NAMALWA (cell line): ENCODE measurements at places on chromosomes 11 and 22.

DNA sequence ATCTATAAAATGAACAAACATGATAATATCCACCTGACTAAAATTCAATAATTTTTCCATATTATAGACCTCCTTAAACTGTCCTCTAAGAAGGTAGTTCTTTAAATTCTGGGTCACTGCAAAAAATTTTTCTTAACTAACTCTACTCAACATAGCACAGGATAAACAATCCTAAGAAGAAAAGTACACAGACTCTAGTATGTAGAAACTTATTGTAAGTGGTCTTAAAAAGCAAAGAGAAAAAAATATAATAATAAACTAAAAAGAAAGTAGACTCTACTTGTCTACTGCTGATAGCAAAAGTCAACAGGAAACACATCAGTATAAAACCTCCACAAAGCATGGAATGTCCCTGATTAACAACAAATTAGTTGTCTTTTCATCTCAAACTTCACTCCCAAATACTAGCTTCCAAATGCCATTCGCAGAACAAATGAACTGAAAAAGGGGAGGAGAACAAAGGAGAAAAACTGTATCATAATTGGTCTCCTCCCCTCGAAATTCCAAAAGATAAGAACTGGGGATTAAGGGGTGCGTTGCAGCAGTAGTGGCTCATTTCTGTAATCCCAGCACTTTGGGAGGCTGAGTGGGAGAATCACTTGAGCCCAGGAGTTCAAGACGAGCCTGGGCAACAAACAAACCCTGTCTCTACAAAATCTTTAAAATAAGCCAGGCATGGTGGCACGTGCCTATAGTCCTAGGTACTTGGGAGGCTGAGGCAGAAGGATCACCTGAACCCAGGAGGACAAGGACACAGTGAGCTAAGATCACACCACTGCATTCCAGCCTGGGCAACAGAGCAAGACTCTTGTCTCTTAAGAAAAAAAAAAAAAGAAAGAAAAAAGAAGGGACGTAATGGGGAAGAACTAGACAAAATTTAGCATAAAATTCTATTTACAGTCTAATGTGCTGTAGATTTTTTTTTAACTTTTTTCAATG, 6.5 kb downstream of the FCHSD2 start:
- DNase-seq, result no peak

DNA sequence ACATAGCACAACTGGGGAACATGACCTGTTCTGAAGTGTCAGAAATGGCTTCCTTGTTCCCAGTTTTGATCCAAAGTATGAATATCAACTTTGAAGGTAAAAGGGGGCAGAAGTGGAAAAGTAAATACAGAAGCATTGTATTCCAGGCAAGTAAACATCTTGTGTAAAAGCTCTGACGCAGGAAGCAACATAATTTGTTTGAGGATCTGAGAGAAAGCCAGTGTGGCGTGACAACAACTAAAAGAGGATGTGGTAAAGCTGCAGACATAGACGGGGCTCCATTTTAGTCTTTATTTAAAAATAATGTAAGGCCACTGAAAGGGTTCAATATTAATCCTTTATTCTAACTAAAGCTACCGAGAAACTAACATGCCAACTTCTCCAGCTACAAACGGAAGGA, 310.2 kb downstream of the DLG2 start:
- peak; percentile 86 for DNase-seq

DNA sequence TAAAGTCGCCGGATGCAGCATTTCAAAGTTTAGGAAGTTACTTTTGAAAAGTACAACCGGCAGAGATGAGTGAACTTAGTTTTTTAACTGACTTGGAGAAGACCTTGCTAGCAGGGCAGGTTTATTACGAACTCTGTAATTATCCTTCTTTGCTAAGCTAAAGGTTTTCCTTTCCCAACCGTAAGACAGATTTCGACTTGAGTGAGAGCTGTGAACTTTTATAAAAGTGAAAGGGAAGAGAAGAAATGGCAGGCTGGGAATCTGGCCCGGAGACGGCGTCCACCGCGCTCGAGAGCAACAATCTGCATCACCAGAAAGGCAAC, 659 bp upstream of the TEAD1 start:
- no peak for DNase-seq

DNA sequence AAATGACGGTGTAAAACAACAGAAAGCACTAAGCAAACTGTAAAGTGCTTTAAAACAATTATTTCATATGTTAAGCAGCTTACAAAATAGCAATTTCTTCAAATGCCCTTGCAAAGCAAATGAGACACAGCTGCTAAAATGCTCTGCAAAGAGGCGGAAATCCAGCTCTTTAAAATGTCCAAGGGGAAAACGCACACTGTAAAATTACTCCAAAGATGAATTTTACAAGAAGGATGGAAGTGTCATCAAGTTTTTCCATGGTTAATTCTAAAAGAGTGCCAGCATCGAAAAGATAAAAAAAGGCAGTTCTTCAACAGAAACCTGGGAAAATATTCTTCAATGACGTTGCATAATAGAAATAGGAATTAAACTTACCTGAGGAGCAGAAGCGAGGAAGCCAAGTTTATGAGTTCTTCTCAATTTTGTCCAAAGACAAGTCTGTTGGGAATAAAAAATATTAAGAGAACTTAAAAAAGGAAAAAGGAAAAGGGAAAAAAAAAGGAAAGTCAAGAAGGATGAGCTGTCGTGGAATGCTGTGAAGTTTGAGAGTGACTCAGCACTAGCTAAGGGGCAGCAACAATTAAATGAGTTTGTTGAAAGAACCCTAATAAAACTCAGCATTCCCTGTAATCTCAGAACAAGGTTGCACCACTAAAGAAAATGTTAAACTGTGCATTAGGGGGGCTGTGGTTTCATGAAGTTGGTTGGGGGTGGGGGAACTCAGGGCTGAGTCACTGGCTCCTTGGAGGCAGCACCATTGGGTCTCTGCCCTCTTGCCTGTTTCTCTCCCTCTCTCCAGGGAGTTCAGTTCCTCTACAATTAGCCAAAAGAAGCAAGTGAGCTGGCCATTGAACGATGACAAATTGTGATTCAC, 64.2 kb upstream of the BLID start:
- no peak for DNase-seq

- no peak for DNase-seq
These were observed 43.5 kb downstream of the MYH9 start for GRCh38 chr22:36344106-36344827.

DNA sequence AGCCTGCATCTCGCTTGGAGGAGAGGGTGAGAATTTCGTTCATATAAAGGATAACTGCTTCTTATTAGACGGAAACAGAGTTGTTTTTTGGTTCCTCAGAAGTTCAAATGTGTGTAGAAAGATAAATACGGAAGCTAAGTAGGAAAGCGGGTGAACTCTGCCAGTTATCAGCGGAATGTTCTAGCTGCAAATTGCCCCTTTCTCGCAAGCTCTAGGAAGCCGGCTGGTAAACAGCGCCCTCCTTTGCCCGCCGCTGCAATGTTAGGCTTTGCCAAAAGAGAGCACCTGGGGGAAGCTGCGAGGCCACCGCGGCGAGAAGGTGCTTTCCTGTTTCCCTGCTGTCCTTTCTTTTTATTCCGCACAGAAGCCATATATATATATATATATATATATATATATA, 67.0 kb downstream of the IGLL5 start:
- peak; percentile 93 for DNase-seq

DNA sequence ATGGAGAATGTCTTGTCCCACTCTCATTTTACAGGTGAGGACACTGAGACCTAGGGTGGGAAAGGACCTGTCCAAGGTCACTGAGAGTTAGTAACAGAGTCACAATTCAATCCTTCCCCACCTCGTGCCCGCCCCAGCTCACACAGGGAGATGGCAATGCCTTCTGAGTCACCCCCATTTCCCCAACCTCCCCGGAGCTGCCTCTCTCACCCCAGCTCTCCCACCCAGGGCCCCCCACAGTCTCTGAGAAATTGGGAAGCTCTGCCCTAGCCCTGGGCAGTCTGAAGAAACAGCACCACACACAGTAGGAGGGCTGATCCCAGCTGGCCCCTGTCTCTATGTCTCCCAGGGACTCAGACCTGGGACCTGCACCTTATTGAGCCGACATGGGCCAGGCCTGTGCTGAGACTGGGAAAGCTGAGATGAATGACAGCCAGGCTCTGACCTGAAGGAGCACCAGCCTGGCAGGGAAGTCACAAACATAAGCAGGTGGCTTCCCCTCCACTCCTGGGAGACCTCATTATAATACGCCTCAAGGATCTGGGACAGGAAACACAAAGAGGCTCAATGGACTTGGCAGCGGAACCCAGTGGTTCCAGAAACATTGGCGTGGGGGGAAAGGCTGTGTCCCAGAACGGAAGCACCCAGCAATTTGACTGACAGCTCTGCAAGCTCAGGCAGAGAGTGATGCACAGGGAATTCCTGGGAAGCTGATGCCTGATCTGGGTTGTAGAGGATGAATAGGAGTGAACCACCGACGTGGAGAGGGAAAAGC, 51.0 kb downstream of the CD6 start:
- DNase-seq, result no peak

- no peak for DNase-seq
These were observed 133.9 kb downstream of the WNT7B start for GRCh38 chr22:45843031-45843430.

GRCh38 chr11:114200351-114201133, 95.7 kb upstream of the NNMT start:
- DNase-seq, result no peak

DNA sequence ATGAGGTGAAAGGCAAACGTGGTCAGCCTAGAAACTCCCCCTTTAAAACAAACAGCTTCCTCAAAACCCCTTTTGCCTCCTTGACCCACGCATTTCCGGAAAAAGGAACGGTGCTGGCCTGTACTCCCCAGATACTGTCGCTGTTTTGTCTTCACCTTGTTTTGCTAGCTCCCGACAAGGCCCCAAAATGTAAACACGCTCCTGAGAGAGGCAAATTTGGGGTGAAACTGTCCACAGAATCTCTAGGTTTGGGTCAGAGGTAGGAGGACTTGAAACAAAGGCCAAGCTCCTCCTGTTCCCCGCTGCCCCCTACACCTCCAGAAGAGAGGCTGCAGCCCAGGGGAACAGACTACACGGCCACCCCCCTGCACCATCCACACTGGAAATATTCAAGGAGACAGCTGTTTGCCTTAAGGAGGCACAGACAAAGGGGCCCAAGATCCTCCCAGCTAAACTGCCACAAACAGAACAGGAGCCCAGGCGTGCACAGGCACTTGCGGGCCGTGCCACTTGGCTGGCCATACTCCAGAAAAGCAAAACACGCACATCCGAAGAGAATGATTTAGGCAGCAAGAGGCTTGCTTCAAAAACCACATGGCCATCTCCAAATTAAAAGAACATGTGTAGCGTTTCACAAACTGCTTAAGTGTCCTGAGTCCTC, 160.5 kb upstream of the GRK3 start:
- peak; percentile 29 for DNase-seq

- peak; percentile 94 for DNase-seq
These were observed 481 bp downstream of the ANGPTL5 start for GRCh38 chr11:101915791-101916291.

DNA sequence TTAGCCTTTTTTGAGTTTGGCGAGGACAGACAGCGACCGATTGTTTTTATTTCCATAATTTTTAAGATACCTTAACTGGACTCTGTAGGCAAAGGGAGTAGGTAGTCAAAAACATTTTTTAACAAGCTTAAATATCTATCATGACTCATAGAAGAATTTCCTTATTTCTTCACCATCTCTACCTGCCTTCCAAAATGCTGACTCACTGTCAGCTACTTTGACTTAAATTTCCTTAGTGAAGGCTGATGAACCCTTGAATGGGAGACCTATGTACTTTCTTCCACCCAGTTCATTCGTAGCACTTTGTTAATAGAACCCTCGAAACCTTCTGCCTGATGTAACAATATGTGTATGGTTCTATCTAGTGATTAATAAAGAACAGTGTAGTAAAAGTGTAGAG, 1.1 kb upstream of the MTMR2 start:
- no peak for DNase-seq

DNA sequence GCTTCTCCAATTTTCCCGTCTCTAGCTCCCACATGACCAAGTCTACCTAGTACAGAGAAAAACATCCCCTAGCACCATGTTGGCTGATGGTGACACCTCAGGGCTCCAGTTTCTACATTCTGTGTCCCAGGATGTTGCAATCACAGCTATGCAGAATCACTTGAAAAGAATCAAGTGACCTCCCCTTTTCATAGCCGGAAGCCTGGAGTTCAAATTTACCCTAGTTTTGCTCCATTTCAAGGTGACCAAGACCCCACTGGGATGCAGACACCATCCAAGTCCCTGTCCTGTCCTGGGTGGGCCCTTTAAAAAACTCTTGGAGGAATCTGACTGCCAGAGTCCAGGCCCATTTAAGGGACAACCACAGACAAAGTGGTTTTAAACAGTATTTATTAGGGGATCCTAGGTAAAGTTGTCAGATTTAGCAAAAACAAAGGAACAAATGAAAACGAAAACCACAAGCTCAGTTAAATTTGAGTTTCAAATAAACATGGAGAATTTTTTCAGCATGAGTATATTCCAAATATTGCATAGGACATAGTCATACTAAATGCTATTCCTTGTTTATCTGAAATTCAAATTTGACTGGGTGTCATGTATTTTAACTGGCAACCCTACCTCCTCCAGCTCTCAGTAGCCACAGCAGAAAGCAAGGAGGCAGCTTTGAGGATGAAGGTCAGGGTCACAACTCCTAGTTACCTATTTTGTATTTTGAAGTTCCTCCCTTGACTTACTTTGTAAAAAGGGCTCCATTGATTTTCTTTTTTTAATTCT, 52.4 kb downstream of the MIAT start:
- no peak for DNase-seq

GRCh38 chr11:113488931-113489351, 13.7 kb upstream of the DRD2 start:
- no peak for DNase-seq

- DNase-seq, result no peak
These were observed 170.7 kb downstream of the CTTN start for GRCh38 chr11:70568814-70569617.

DNA sequence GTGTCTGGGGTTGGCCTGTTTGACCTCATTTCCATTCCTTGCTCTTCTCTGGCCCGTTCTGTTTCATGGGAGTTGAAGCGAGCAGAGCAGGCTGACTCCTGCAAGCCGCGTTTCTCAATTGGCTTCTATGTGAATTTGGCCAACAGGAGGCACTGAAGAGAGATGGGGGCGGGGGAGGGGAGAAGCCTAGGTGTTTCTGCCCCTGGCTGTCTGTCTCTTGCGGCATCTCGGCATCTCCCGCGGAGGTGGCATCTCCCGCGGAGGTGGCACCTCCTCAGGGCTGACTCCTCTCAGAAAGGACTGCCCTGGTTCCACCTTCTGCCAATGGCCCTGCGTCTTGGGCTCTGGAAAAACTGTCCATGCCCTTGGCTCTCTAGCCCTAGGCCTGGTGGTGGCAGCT, 125.6 kb upstream of the CSNK2A3 start:
- DNase-seq, result no peak

DNA sequence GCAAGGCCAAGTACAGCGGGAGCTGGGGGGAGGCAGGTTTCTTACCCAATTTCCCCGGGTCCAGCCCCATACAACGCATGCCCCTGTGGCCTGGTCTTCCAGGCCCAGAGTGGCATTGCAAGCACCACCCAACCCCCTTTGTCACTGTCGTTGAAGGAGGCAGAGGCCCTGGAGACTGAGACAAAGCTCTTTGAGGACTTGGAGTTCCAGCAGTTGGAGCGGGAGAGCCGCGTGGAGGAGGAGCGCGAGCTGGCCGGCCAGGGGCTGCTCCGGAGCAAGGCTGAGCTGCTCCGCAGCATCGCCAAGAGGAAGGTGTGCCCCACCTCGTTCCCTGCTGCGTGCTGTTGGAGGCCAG, 27.8 kb downstream of the PHLDB1 start:
- DNase-seq, result no peak

- peak; percentile 57 for DNase-seq
These were observed 181.3 kb upstream of the SEZ6L start for GRCh38 chr22:25987948-25988347.

GRCh38 chr11:125404157-125404810, 91.8 kb downstream of the FEZ1 start:
- no peak for DNase-seq

- DNase-seq, result peak; percentile 87
These were observed 101.2 kb downstream of the BCR start for GRCh38 chr22:23281406-23282088.
